ENCODE measurements at places on chromosomes 12 and 14.

GRCh38 chr14:71610797-71611196, 321.4 kb upstream of the RGS6 start:
- DNase-seq = no peak

- peak; percentile 44 for DNase-seq
Measured at GRCh38 chr14:54329082-54329695, 67.6 kb upstream of the CDKN3 start.

DNA sequence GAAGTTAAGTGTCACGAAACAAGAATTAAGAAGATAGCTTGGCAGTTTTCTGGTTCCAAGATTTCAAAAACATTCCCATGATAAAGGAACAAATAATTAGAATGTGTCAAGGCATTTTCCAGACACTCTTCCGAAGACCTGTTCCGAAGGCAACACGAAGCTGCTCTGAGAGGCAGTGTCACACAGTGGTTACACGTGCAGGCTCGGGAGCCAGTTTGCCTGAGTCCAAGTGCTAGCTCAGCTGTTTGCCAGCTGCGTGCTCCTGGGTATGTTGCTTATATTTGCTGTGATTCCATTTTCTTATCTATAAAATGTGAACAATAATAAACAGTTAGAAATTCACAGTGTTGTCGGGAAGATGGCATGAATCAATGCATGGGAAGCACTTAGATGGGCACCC, 217.9 kb upstream of the GRIP1 start:
- DNase-seq = no peak

DNA sequence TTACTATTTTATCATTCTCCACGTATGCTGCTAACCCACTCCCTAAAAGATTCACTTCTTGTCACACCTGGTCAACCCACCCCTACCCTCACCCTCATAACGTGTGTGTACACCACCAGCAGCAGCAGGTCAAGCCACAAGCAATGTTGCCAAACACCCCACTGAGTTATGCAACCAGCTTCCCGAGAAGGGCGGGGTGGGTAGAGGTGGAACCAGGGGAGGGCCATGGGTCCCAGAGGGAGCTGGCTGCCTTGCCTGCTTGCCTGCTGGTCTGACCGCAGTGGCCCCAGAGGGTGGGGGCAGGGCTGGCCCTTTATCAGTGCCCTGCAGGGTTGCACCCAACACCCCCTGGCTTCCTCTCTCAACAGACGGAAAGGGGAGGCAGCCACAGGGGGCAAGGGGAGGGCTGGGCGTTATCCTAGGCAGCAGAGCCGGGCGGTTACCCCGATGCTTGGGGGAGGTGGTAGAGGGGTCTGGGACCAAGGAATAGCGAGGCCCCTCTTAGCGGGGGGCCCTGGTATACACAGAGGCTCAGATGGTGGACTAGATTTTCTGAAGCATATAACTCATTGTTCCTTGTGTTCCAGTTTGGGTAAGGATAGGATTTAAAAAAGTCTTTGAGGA, 3.5 kb upstream of the NFE2 start:
- DNase-seq = no peak

- DNase-seq = no peak
Measured at GRCh38 chr12:52577316-52577715, 3.7 kb upstream of the KRT74 start.

- no peak for DNase-seq
Measured at GRCh38 chr14:97233319-97233985, 436.3 kb downstream of the VRK1 start.

DNA sequence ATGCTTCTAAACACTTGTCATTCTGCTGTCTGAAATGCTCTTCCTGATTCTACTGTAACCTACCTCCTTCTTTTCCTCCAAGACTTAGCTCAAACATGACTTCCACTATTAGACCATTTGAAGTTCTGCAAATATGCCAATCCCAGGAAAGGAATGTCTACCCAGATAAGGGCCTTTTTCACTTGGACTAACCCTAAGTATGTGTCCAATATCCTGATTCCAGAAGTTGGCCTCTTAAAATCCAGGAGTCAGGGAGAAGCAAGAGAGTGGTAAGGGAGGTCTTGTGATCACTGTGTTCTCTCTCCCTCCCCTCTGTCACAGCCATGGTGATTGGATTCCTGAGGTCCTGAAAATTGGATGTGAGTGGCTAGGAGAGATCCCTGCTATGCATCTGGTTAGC, 30.2 kb downstream of the ADCY6 start:
- DNase-seq = no peak

- DNase-seq = no peak
Measured at GRCh38 chr14:105013150-105013785, 7.6 kb downstream of the CDCA4 start.

DNA sequence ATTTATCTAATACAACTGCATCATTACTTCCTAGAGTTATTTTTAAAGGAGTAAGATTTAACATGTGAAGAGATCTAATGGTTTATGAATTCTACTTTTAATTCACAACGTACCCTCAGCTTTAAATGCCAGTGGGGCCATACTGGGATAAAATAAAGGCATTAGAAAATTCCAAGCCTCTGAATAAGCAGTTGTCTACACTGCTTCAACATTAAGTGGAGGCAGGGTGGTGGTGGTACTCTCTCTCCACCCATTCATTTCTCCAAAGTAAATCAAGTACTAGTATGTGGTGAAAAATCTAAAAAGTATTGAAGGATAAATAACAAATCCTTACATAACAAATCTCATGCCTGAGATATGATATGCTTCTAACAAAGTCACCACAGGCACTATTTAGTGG, 52.4 kb downstream of the FERMT2 start:
- no peak for DNase-seq

- no peak for DNase-seq
Measured at GRCh38 chr12:65535946-65536345, 257.5 kb downstream of the MSRB3 start.

- DNase-seq = no peak
Measured at GRCh38 chr14:21989090-21989489, 315.5 kb upstream of the OR4E1 start.

DNA sequence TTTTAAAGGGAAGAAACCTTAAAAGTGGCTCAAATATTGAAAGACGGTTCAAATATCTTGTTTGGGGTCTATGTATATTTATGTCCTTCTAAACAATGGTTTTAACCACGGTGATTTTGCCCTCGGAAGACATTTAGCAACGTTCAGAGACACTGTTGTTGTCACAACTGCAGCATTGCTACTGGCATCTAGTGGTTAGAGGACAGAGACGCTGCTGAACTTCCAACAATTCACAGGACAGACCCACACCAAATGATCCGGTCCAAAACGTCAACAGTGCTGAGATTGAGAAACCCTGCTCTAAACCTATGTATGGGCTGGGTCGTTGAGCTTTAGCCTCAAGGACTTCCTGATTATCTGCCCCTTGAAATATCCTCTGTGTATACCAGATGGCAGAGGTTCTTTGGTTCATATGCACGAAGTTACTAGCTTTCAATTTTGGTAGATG, 1.7 kb downstream of the ANGEL1 start:
- no peak for DNase-seq

DNA sequence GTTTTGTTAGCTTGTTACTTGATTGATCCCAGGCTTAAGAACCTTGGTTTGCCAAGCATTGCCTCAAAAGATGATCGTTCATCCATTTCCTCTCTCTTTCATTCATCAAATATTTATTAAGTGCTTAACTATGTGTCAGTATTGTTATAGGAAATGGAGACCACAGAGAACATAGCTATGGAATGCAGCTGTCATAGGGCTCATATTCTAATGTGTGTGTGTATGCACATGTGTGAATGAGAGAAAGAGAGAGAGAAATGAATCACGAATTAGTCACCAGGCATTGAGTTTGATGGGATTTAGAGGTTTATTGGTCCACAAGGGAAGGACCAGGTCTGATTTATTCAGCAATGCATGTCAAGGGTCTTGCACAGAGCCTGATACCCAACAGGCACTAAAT, 71.0 kb upstream of the FBXO21 start:
- no peak for DNase-seq

- DNase-seq = no peak
Measured at GRCh38 chr12:132965796-132966195, 9.7 kb upstream of the ZNF605 start.

DNA sequence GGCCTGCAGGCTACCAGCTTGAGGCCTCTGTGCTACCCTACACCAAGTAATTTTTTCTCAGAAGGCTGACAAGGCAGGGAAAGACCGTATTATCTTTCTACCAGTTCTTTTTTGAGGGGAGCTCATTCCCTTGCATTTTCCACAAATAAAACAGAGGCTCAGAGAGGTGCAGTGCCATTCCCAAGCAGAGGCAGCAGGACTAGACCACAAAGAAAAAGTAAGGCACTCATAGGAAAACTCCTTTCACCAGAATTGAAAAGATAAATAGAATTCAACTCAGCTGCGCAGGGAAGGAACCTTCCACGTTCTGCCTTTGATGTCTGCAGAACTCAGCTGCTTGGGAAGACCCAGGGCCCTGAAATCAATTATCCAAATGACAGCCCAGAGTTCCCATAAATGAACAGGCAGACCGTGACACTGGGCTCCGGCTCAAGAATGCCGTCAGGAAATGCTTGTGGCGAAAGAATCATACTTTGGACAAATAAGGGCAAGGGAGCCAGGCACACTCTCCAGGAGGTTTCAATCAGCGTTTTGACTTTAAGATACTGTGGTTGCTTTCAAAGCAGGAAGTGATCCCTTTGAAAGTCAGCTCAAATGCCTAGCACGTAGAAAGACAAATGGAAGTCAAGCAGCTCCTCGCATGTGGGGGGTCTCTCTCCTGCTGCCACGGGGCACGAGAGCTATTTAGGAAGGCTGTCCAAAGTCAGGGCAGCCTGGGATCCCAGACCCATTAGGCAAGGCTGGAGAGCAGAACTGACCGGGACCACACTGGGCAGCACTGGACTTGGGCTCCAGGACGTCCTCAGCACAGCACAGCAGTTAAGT, 14.0 kb downstream of the KCTD10 start:
- DNase-seq = no peak

- no peak for DNase-seq
Measured at GRCh38 chr14:94081386-94081820, 293 bp downstream of the IFI27L1 start.

- DNase-seq = no peak
Measured at GRCh38 chr12:1719139-1719538, 28.3 kb downstream of the ADIPOR2 start.

- DNase-seq = peak; percentile 0
Measured at GRCh38 chr14:78933948-78934524, 763.9 kb downstream of the NRXN3 start.

DNA sequence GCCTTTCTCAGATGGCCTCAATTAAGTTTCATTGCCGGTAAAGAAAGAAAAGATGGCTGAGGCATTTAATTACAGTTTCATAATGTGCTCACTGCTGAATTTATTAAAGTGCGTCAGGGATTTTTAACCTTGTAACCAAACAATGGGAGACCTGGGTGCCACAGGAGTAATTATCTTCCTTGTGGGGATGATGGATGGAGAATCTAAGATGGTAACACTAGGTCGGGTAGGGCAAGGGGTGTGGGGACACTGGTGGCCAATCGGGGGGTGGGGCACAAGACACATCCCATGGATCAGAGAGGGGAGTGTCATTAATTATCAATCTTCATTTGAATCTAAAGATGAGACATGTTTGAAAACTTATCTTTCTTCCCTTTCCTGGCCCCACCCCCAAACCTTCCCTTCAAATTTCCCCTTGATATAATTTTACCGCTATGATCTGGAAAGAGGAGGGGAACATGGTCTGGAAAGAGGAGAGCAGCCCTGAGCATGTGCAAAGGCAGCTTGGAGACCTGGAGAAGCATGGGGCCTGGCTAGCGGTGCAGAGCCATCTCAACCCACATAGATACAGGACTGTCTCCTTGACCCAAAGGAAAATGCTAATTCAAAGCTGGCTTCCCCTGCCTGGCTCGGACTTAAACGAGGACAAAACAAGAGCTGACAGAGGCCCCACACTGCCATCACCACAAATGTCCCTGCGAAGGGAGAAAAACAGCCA, 231.3 kb upstream of the NOS1 start:
- no peak for DNase-seq

DNA sequence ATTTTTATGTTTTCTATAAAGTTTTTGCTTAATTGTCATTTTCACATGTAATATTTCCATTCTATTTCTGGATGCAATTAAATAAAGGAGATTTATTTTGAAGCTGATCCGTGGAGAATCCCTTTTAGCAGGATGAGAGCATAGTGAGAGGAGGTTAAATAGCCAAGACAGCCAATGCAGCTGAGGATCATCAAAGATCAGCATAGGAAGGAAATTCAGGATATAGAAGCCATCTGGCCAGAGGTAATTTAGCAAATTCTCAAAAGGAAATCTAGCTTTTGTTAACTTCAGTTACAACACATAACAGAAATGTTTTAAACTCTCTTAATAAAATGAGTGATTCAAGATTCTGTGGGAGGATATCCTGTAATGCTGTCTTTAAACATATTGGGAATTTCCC, 122.8 kb upstream of the PDE3A start:
- DNase-seq = no peak

DNA sequence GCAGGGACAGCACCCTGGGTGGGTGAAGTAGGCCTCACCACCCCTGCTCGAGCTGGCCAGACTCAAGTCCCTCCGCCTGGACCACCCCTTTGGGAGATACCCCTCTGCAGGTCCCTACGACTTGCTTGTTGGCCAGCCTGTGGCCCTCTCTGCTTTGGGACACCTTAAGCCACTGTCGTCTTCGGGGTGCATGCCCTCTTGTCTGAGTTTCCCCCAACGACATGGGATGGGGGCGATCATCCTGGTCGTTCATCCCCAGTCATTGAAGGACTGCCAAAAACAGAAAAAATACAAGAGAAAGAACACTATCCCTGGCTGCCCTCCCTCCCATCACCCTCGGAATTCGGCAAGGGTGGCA, 151.1 kb downstream of the DPF3 start:
- no peak for DNase-seq

- no peak for DNase-seq
Measured at GRCh38 chr12:3713483-3713882, 39.4 kb downstream of the CRACR2A start.

DNA sequence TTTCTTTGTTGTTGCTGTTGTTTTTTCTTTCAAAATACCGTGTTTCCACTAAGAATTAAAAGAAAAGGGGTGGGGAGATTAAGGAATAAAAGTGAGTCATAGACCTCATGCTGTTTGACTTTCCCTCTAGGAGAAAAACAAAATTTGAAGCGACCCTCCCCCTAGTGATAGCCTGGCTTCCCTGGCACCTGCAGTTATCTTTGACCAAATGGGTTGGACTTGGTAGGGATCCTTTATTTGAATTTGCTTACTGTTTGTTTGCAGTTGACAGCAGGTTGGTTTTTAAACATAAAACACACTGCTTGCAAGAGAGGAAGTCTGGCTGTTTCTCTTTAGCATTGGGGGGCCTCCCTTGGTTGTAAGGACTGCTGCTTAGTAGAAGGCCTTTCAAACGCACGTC, 14.0 kb downstream of the OTX2 start:
- no peak for DNase-seq

- DNase-seq = peak; percentile 88
Measured at GRCh38 chr14:24365600-24366412, 2.2 kb upstream of the NFATC4 start.

GRCh38 chr14:57736391-57736790, 129.5 kb downstream of the SLC35F4 start:
- DNase-seq = no peak

Measured in NCI-H1092 (cell line).